Spinal cord (tissue), 10 donors: ENCODE measurements at places on chromosomes 3 and 15. TPM values are rescaled to one million over a fixed set of nuclear protein-coding genes. Genes with fewer than 3 reads are reported as not detected.

GRCh38 chr3:27090275-27091041 is 278.7 kb downstream of the NEK10 start:
- no peaks in the 10 kb centered on the region for H3K27me3 ChIP-seq
- H3K4me1 ChIP-seq: no peaks in the 10 kb centered on the region
- DNase-seq: no peak
- H3K27ac ChIP-seq: no peak overlapping the region
- no peaks in the 10 kb centered on the region for H3K36me3 ChIP-seq
- no peak overlapping the region for H3K4me3 ChIP-seq

DNA sequence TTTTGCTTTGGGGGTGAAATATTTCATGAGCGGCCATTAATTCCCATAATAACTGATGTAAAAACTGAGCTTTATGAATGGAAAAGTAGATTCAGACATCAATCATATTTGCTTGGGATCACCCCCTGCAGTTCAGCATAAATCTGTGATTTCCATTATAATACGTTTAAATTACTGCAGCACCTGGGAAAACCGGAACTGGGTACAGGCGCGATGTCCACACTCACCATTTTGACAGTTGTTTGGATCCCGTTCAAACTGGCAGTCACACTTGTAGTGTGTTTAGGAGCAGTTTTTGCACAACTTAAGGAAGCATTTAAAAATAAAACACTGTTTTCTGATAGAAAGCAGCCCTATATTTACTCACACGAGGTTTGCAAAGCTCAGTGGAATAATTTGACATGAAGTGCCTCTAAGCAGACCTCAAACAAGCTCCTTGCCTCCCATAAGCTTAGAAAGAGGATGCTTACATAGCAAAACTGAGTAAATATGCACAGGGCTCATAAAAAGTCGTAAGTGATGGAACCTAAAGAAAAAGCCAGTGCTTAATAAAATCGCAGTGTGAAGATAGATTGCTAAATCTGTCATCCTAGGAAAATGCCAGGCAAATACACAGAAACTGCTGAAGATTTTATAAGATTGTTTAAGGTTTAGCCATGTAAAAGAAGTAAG is 377.6 kb downstream of the PTPRG start:
- no peaks in the 10 kb centered on the region for H3K27me3 ChIP-seq
- no peak overlapping the region for H3K4me3 ChIP-seq
- no peaks in the 10 kb centered on the region for H3K36me3 ChIP-seq
- no peak overlapping the region for H3K27ac ChIP-seq

DNA sequence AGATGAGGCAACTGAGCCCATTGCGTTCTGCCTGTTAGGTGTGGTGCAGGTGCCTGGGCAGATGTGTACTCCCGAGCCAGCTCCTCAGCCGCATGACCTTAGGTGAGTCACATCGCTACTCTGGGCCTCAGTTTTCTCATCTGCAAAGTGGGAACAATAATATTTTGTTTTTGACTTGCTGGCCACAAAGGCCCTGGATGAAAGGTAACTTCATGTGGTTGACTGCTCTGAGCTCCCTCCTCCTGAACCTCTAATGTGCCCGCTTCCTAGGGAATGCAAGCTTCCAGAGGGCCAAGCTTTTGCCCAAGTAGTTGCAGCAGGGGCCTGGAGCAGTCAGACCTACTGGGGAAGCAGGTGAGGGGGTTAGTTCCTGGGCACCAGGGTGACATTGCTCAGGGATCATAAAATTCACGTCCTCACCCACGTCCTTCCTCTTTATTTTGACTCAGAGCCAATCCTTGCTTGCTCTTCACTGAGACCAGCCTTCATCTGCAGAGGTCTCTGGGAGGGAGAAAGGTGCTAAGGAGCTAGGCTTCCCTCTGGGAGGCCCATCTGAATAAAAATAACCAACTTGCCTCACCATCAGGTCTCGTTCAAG is 149.0 kb upstream of the TLE3 start:
- peaks cover 3% of the 10 kb centered on the region for H3K27me3 ChIP-seq
- no peaks in the 10 kb centered on the region for H3K36me3 ChIP-seq

GATA2 gene
- total RNA-seq: 4.6 TPM

GRCh38 chr3:177906126-177906511 is 630.1 kb upstream of the KCNMB2 start:
- H3K4me1 ChIP-seq: no peaks in the 10 kb centered on the region
- H3K27me3 ChIP-seq: no peaks in the 10 kb centered on the region
- H3K4me3 ChIP-seq: no peak overlapping the region
- no peaks in the 10 kb centered on the region for H3K36me3 ChIP-seq

AP4E1 gene
- total RNA-seq: 16.8 TPM

- peak; percentile 44 for DNase-seq
- H3K27me3 ChIP-seq: peaks cover 96% of the 10 kb centered on the region
- no peak overlapping the region for H3K4me3 ChIP-seq
- H3K4me1 ChIP-seq: peaks cover 25% of the 10 kb centered on the region
- H3K27ac ChIP-seq: no peak overlapping the region
- H3K36me3 ChIP-seq: no peaks in the 10 kb centered on the region
Measured at GRCh38 chr3:158097081-158097592, 9.1 kb downstream of the SHOX2 start.
